ENCODE measurements at places on chromosomes 13 and 19. TPM values are rescaled to one million over a fixed set of nuclear protein-coding genes. Genes with fewer than 3 reads are reported as not detected.

LGALS14 gene
- total RNA-seq, result not detected

TBC1D4 gene
- total RNA-seq, result 84.9 TPM

OR7D2 gene
- not detected for total RNA-seq

DNA sequence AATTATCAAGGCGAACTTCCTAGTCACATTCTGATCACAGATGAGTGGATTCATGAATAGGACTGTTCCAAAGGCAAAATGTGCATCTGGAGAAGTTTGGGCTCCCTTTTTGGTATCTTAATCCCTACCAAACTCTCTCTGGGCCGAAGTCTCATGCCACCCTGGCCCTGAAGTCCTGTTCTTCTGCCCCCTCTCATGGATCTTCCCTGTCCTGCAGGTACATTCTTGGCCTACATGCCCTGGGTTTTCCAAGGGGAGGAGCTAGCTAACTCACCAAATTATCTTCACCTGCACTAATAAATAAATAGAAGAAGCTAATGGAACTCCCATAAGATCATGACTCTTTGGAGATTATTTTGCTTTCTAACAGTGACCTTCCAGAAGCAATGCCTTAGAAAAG lies 50.3 kb downstream of the SERTM1 start:
- DNase-seq, result no peak

MYO16 gene
- 0.92 TPM for total RNA-seq

GRCh38 chr19:52638601-52639000 lies 446 bp upstream of the ZNF83 start:
- no peak for DNase-seq

TMC4 gene
- 4.3 TPM for total RNA-seq

EMP3 gene
- 47.3 TPM for total RNA-seq

DNA sequence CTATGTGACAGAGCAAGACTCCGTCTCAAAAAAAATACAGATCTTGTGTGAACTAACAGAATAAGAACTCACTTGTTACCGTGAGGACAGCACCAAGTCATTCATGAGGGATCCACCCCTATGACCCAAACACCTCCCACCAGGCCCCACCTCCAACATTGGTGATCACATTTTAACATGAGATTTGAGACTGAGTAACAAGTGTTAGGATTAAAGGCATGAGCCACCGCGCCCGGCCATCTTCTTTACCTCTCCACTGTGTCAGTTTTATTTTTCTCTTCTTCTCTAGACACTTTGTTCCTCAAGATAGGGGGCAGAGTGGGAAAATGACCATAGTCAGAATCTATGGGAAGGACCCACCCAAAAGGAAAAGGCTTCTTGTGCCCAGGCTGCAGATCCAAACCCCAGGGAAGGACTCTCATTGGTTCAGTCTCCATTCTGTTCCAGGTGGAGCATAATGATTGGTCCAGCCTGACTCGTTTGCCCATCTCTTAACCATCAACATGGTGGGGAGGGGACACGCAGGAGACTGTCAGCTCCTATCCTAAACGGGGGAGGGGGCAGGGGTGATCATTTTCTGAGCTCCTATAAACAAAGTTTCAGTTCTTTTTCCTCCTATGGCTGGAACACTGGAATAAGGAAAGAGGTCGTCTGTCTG lies 1.3 kb upstream of the CALM3 start:
- no peak for DNase-seq

DNA sequence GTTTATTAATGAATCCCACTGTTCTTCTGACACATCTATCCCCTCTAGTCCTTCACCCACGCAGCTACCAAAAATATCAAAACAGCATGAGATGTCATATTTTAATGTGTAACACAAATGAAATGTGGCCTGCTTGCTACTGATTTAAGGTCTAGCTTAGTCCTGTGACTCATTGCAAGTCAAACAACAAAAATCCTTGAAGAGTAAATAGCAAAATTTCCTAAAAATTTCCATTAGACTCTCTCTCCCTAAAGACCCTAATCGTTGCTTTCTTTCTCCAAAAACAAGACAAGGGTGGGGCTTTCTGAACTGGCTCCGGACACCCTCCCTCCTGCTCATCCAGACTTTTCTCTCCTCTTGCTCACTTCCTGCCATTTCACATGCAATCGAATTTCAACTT lies 99.9 kb upstream of the IPO5 start:
- DNase-seq, result no peak

DNA sequence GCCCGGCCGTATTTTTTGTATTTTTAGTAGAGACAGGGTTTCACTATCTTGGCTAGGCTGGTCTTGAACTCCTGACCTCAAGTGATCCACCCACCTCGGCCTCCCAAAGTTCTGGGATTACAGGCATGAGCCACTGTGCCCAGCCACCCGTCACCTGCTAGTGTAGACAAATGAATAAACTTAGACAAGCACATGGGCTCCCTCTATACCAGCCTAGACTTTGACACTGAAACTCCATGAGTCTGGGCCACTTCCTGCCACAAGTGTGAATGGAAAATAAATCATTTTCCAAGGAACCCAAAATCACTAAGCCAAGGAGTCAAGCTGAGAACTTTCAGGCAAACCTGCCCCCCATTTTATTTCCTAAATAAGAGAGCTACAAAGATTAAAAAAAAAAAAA lies 27.0 kb upstream of the TPT1 start:
- DNase-seq, result no peak

DNA sequence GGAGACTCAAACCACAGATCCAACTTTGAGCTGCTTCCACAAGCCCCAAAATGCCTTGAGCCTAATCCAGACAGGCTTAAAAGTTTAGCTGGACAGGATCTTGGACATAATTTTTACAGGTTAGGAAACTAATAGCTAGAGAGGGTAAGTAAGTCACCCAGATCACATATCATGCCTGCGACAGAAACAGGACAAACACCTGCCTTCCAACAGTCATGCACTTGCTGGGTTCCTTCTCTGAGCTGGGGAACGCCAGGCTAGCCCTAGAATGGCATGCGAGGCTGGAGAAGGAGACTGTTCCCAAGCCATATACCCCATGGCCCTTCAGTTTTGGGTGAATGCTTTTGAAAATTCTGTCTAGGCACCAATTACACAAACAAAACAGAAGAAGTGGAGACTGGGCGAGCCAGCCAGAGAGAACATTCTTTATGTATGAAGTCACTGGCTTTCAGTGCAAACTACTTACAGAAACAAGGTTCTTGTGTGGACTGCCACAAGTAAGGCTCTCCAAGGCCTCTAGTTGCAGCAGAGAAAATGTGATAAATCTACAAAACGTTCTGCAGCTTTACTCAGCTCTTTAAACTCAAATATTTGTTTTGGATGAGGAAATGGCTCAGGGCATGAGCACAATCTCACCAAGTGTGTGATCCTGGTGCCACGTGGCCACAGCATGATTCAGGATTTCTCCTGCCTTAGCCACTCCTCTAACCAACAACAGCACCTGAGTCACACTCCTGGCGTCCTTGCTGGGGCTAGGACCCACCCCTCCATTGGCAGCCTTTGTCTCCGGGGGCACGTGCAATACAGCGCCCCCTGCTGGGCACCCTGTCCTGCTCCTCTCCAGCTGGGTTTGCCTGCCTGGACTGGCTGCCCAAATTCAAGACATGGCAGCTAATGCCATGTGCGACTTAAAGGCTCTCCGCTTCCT lies 73.4 kb upstream of the UBL3 start:
- DNase-seq, result no peak

ZNF428 gene
- 35.6 TPM for total RNA-seq

CD177 gene
- total RNA-seq, result 1.4 TPM

DNA sequence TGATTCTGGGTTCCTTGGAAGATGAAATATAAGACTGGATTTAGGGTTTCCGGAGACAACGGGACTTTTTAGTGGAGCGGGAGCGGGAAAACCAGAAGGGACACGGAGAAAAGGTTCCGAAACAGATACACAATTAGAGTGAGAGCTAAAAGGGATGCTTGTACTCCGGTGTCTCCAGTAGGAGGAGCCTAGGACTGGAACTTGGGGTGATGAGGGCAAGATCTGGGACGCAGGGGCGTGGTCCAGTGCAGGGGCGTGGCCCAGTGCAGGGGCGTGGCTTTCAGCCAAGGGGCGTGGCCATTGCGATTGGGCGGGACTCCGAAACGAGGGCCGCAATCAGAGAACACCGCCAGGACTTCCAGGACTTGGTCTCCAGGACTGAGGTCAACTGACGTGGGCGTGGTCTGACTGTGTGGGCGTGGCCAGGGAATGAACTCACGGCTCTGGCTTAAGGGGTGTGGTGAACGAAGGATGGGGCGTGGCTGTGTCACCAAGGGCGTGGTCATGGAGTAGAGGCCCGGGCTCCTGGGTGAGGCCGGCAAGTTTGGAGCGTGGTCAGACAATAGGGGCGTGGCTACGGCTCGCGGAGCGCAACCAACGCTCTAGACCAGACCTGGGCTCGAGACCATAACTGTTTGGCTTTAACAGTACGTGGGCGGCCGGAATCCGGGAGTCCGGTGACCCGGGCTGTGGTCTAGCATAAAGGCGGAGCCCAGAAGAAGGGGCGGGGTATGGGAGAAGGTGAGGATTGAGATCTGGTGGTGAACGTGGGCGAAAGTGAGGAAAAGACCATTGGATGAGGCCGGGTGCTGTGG lies at the start of gene DKKL1:
Gene DKKL1 (plus strand): TSS at position 610 of the 815 bp plus-strand sequence. CDS start 122 bp downstream, at position 732.
- peak; percentile 99 for DNase-seq

DNA sequence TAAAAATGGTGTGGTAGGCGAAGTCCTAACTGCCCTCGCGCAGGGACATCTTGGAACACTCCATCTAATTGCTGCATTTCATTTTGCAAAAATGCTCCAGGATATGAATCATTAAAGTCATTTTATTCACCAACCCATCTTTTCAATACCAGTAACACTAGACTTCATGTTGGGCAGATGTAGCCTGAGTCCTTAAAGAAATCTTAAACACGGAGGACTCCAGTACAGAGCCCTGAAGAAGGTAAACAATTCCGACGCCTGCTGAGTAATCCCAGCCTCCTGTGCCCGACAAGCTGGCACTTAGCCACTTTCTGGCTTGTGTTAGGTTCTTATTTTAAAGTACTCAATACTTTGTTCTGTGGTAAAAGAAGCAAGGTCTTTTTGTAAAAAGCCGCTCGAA lies 58.0 kb upstream of the IRS2 start:
- no peak for DNase-seq

CEACAM4 gene
- total RNA-seq, result 0.51 TPM

DNA sequence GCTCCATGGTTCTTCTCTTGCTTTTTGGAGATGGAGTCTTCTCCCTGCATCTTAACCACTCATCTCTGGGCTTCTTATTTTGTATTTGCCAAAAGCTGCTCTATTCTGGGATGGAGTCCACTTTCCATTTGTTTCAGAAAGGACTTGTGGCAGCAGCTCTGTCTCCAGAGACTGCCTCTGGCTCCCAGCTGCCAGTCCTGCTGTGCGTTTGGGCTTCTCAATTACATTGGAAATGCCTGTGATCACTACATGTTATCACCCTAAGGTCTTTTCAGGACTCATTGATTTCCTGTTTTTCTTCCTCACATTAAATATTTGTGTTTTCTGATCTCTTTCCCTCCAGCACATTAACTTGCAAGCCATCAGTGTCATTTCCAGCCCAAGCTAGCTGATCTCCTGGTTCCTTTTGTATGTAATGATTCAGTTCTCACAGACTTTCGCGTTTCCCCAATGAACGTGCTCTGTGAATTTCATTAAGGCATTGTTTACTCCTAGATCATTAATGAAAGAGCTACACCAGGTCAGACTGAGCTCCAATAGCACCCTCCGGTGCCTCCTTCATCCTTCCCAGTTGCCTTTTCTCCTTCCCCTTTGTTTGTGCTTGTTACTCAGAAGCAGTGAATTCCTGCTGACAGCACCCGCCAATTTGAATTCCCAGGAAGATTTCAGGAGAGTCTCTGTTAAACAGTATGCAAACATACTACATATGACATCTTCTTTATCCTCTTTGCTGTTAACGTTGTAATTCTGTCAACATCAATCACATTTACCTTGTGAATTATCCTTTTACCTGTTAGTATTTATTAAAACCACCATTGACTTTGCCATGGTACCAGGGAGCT lies 3.0 kb downstream of the CBY2 start:
- no peak for DNase-seq

KLC3 gene
- not detected for total RNA-seq

ILF3 gene
- 115 TPM for total RNA-seq

GRCh38 chr13:33355201-33355895 lies 69.8 kb upstream of the STARD13 start:
- DNase-seq, result no peak

C2CD4C gene
- total RNA-seq, result 2.7 TPM

DNA sequence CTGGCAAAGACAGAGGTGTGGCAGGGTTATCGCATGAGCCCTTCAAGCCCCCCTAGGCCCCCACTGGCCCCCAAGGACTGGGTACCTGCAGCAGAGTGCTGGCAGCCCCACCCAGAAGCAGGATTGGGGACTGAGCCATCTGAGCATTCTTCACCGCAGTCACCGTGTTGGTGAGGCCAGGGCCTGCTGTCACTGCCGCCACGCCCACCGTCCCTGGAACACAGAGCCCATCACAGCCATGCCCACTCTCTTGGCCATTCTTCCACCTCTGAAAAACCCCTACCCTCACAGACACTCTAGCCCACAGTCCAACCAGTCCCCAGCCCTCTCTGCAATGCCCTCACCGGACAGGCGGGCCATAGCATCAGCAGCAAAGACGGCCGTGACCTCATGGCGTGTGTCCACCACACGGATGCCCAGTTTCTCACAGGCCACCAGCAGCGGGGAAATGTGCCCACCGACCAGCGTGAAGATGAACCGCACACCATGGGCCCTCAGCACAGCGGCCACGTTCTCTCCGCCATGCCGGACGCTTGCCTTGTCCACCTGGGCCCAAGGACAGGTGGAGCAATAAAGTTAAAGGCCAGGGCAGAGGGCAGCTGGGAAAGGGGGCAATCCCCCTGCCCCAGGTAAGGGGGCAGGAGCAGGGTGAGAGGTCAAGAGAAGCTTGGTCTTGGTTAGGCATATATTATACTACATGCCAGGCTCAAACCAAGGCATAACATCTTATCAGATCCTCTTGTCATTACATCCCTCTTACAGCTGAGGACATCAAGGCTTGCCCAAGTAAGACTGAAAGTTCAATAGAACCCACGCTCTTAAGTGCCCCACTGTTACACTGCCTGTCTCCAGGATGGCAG lies 16.1 kb downstream of the SYDE1 start:
- DNase-seq, result no peak

DNA sequence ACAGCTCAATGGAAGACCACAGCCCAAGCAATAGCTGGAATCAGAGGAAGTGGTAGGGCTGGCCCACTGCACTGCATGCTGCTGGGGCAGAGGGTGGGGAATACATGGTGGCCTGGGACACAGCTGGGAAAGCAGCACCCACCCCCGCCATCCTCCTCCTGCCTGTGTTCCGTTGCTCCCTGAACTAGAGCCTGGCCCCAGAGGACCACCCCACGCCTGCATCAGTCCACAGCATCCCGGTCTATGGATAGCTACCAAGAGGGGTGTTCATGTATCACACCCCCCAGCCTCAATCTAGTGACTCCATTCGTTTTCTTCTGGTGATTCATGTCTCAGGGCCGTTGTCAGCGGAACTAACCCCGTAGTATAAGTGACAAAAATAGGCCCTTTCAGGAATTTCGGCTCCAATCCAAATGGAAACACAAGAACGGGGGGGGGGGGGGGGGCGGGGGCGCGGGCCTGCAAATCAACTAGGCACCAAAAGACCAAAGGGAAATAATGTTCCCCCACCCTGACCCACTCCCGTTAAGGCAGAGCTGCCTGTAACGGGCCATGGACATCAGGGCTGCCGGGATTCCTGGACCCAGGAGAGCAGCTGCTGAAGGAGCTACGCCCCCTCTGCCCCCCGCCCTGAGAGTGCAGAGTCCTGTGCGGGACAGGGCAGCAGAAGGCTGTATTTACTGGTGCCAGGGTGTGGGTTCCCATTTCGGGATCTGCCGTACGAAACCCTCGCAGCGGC lies 18.9 kb upstream of the EPHX3 start:
- no peak for DNase-seq
